Gastroesophageal sphincter (tissue), 4 donors: ENCODE measurements at places on chromosomes 2 and 18.

DNA sequence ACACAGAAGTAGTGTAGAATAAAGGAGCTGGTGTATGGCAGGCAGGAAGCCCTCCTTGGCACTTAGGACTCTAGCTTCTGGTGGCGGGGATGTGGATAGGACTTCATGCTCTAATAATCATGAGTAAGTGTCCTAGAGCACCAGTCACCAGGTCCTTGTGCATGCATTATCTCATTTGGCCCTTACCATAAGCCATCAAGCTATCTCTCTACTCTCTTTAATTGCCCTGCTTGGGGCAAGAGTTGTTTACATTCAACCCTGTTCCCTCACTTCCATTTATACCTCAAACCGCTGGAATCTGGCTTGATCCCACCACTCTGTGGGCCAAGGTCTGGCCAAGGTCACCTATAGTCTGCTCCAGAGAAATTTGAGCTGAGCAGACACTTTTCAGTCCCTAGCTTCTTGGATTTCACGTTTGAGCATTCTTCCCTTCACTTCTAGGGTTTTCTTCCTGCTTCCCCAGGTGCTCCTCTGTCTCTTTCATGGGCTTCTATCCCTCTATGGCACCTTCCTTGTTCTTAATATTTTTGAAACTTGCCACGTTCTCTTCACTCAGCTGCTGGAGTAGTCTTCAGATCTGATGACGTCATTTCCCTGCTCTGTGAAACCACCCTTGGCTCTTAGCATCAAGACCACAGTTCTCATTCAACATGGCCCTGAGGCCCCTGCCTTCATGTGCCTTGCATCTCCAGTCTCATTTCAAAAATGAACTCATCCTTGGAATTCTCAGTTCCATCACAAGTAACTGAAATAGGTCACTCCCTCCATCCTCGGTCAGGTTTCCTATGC is 94.9 kb upstream of the GATA6 start:
- no peak overlapping the region for H3K4me3 ChIP-seq
- ATAC-seq = no peak
- H3K27me3 ChIP-seq = no peaks in the 10 kb centered on the region
- H3K36me3 ChIP-seq = no peaks in the 10 kb centered on the region
- H3K4me1 ChIP-seq = no peaks in the 10 kb centered on the region
- H3K27ac ChIP-seq = no peak overlapping the region

DNA sequence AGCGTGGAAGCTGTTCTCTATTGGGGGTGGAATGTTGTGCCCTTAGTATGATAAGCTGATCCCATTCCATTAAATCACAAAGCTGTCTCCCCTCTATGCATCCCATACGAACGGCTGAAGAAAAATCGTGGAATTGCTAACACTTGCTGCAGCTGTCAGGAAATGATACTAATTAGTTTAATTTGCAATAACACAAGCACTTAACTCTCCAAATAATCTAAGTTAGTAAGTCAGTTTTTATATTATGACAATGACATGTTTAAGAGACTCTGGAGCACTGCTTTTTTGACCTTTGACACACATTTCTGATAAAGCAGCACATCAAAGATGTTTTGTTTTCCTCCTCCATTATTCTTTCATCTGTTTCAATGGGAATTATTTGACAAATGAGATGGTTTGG is 123.7 kb upstream of the SATB2 start:
- no peak for ATAC-seq
- no peaks in the 10 kb centered on the region for H3K27me3 ChIP-seq
- H3K4me1 ChIP-seq = no peaks in the 10 kb centered on the region
- H3K4me3 ChIP-seq = peak overlapping the region; percentile 41
- H3K36me3 ChIP-seq = no peaks in the 10 kb centered on the region
- no peak overlapping the region for H3K27ac ChIP-seq

- no peaks in the 10 kb centered on the region for H3K27me3 ChIP-seq
- peaks cover 18% of the 10 kb centered on the region for H3K4me1 ChIP-seq
- H3K4me3 ChIP-seq = no peak overlapping the region
- no peak for ATAC-seq
- no peaks in the 10 kb centered on the region for H3K36me3 ChIP-seq
Observed at GRCh38 chr18:44927127-44927849, 246.6 kb downstream of the SETBP1 start.

- no peaks in the 10 kb centered on the region for H3K36me3 ChIP-seq
- no peaks in the 10 kb centered on the region for H3K27me3 ChIP-seq
- H3K4me1 ChIP-seq = peaks cover 3% of the 10 kb centered on the region
- peak overlapping the region; percentile 71 for H3K4me3 ChIP-seq
- ATAC-seq = no peak
Observed at GRCh38 chr2:112644933-112645309, 818 bp upstream of the SLC20A1 start.
